Activated naive CD8-positive, alpha-beta T cell treated with anti-CD3 and anti-CD28 coated beads, Interleukin-2, amount 10 ng/mL, durations not matched to agents 7 days and 5 days (primary cell): ENCODE measurements at places on chromosomes 2 and 18. TPM values are rescaled to one million over a fixed set of nuclear protein-coding genes. Genes with fewer than 3 reads are reported as not detected.

- H3K27ac ChIP-seq: no peak overlapping the region
- H3K36me3 ChIP-seq: no peaks in the 10 kb centered on the region
- DNase-seq: no peak
- no peaks in the 10 kb centered on the region for H3K4me1 ChIP-seq
- no peak overlapping the region for H3K4me3 ChIP-seq
- no peaks in the 10 kb centered on the region for H3K27me3 ChIP-seq
These were observed 14.7 kb downstream of the LINC00305 start for GRCh38 chr18:64134044-64134747.

GRCh38 chr2:235595422-235596010, 101.7 kb downstream of the AGAP1 start:
- peak; percentile 51 for DNase-seq
- H3K4me1 ChIP-seq: no peaks in the 10 kb centered on the region

DNA sequence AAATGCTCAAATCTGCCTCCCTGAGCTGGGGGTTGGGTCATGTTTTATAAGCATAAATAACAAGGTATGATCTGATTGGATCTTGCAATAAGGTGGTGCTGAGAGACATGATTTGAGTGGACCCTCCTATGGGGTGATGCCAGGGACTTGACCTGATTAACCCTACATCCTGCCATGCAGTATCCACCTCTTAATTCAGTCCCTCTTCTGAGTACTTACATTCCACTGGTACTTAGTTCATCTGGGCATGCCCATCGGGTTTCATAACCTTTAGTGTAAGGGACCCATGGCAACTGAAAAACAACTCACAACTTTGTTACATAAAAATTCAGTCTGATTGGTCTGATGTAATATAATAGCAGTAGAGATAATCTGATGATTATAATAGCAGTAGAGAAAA, 397.9 kb upstream of the HNMT start:
- no peaks in the 10 kb centered on the region for H3K36me3 ChIP-seq
- H3K27ac ChIP-seq: no peak overlapping the region
- no peak overlapping the region for H3K4me3 ChIP-seq
- H3K4me1 ChIP-seq: no peaks in the 10 kb centered on the region

DNA sequence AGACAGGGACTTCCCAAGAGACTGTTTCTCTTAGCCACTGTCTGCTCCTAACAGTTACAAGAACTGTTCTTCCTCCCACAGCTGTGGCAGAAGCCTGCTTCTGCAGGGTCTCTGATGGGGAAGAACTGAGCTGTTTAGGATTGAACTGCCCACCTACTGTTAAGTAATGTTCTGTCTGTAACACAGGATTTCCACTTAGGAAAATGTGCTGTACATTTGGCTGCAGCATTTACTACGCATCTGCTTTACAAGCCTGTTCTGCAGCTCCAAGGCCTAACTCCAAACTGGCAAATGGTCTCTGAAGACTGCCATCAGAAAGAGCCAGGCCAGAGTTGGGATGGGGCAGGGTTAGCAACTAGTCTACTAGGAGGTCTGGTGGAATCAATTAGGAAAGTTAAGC, 87.8 kb upstream of the UPP2 start:
- no peaks in the 10 kb centered on the region for H3K36me3 ChIP-seq
- peaks cover 5% of the 10 kb centered on the region for H3K4me1 ChIP-seq
- no peak for DNase-seq

GRCh38 chr2:72235497-72236415, 88.1 kb upstream of the CYP26B1 start:
- H3K4me3 ChIP-seq: no peak overlapping the region
- DNase-seq: no peak
- H3K27ac ChIP-seq: no peak overlapping the region

DNA sequence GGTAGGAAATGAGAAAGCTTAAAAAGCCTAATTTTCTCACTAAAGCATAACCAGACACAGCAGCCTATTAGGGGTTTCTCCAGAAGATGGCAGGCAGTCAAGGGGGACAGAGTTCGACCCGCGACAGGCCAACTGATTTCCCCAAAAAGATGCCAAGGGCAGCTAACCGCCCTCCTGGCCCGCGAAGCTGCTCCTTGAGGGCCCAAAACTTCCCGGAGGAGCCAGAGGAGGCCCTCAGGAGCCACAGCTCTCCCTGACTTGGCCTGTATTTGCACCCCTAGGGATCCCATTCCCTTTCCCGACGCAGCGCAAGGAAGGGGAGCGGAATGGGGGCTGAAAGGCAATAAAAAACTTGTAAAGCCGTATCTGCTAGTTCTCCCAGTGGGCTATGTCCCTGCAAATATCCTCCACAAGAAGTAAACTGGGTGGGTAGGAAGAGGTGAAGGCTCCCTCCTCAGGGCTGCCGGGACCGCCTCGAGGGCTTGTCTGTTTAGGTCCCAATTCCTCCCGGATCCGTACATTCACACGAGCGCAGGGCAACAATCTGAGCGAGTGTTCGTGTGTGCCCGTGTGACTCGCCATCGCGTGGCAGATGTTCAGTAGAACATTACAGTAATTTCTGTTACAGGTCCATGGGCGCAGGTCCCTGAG, 756 bp upstream of the NAGK start:
- peaks cover 5% of the 10 kb centered on the region for H3K36me3 ChIP-seq
- peak overlapping the region; percentile 96 for H3K27ac ChIP-seq
- H3K4me3 ChIP-seq: peak overlapping the region; percentile 94
- peaks cover 35% of the 10 kb centered on the region for H3K4me1 ChIP-seq

GRCh38 chr2:136920652-136921333, 155.4 kb downstream of the THSD7B start:
- H3K4me3 ChIP-seq: no peak overlapping the region
- no peak overlapping the region for H3K27ac ChIP-seq
- no peaks in the 10 kb centered on the region for H3K36me3 ChIP-seq

DNA sequence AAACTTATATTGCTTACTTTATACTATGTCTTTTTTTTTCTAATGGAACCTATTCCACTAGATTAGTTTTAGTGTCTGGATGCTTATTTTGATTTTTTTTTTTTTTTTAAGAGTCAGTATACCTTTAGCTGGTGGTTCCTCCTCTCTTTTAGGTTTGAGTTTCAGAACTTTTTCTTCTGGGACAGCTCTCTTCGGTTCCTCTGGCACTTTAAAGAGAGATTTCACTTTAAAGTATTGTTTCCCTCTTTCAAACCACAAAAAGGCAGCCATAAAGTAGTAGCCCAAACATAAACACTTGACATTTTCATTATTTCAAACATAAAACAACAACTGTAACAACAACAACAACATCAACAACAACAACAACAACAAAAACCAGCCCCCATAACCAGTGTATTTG, 123.3 kb downstream of the TTN start:
- no peak overlapping the region for H3K27ac ChIP-seq
- H3K4me1 ChIP-seq: no peaks in the 10 kb centered on the region
- no peaks in the 10 kb centered on the region for H3K27me3 ChIP-seq
- H3K36me3 ChIP-seq: peaks cover 5% of the 10 kb centered on the region

DNA sequence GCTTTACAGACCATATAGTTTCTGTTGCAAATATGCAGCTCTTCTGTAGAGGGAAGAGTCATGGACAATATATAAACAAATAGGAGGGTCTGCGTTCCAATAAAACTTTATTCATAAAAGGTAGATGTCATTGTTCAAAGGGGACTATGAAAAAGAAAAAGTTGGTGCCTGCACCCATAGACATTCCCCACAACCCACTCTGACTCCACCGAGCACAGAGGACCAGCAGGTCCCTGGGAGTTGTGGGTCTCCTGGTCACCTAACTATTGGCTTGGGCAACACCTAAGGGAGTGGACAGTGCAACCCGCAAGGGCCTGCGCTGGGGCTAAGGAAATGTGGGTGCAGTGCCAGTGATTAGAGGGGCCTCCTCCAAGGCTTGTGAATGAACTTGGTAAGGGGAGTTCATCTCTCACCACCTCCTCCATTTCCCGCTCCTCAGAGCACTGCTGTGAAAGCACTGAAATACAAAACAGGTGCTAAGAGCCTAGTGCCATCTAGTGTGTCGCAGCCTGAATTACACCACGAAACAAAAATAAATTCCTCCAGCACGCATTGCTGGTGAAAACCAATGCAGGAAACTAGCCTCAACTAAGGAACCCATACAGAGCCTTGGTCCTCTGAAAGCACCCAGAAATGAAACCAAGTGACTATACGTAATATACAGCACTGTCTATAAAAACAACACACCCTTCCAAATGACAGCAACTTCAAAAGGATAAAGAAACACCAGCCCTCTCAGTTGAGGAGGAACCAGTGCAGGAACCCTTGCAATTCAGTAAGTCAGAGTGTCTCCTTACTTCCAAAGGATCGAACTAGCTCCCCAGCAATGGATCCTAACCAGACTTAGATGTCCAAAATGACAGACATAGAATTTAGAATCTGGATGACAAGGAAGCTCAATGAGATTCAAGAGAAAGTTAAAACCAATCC, 166.6 kb downstream of the RNF144A start:
- H3K4me3 ChIP-seq: no peak overlapping the region
- no peaks in the 10 kb centered on the region for H3K4me1 ChIP-seq
- no peak overlapping the region for H3K27ac ChIP-seq
- no peak for DNase-seq

GRCh38 chr2:236498369-236498768, 71.3 kb upstream of the ACKR3 start:
- peaks cover 2% of the 10 kb centered on the region for H3K36me3 ChIP-seq
- DNase-seq: no peak
- H3K27me3 ChIP-seq: peaks cover 6% of the 10 kb centered on the region
- H3K4me1 ChIP-seq: no peaks in the 10 kb centered on the region
- H3K27ac ChIP-seq: no peak overlapping the region

GRCh38 chr2:74317701-74318100, 25.5 kb downstream of the SLC4A5 start:
- no peaks in the 10 kb centered on the region for H3K36me3 ChIP-seq
- DNase-seq: no peak
- no peaks in the 10 kb centered on the region for H3K27me3 ChIP-seq
- H3K4me1 ChIP-seq: peaks cover 1% of the 10 kb centered on the region
- no peak overlapping the region for H3K4me3 ChIP-seq

DNA sequence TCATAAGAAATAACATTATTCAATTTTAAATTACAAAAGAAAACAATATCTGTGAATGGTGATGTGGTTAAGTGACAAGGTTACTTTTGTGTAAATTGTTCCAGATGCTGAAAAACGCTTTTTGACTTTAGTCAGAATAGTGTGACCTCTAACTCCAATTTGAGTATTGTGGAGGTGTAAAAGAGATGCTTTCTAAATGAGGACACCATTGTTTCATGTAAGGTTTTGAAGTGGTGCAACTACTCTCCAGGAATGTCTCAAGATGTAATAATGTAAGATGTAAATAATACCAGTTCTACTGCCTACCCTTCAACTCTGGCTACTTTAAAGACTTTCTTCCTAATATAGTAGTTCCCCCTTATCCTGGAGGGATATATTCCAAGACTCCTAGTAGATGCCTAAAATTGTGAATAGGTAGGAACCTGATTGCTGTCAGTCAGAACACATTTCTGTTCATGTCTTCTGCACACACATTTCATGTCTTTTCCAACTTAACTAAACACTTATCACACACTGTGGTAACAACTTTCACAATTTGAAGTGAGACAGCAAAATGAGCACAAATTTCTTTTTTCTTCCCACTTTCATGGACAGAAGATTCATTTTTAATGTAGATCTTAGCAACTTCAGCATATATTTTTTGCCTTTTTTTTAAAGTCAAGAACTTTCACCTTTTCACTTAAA, 39.1 kb upstream of the PPP1R1C start:
- no peak overlapping the region for H3K27ac ChIP-seq
- H3K27me3 ChIP-seq: peaks cover 33% of the 10 kb centered on the region
- H3K36me3 ChIP-seq: no peaks in the 10 kb centered on the region
- H3K4me1 ChIP-seq: no peaks in the 10 kb centered on the region
- no peak overlapping the region for H3K4me3 ChIP-seq
- no peak for DNase-seq

DNA sequence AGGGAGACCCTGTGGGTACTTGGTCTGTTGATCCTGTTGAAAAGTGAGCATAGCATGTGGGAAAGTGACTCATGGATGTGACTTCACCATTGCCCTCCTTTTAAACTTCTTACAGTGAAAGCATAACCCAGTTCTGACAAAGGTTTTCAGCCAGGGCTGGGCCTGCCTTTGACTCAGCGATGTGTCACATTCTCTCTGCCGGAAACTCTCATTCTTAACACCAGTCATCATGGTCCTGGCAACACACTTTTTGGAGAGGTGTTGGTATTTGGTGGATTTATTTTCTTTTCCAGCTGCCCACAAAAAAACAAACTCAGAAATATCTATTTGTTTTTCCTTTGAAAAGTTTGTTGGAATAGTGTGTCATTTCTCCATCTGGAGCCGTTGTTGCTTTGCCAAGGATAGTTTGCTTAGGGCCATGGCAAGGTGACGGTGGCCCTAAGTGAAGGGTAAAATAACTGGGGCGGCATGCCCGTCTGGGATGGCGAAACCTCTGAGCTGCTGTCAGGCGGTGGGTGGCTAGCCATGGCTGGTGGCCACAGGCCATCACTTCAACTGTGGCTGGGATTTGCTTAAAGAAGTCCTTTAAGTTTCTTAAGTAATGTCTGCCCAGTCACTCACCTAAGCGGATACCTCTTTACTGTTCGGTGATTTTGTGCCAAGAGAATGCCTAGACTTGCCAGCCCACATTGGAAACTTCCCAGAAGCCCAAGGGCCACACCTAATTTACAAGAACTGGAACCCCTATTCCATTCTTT, 123.3 kb downstream of the LTBP1 start:
- no peak overlapping the region for H3K27ac ChIP-seq
- no peaks in the 10 kb centered on the region for H3K4me1 ChIP-seq
- H3K36me3 ChIP-seq: no peaks in the 10 kb centered on the region
- H3K4me3 ChIP-seq: no peak overlapping the region
- H3K27me3 ChIP-seq: peaks cover 10% of the 10 kb centered on the region
- no peak for DNase-seq

DNA sequence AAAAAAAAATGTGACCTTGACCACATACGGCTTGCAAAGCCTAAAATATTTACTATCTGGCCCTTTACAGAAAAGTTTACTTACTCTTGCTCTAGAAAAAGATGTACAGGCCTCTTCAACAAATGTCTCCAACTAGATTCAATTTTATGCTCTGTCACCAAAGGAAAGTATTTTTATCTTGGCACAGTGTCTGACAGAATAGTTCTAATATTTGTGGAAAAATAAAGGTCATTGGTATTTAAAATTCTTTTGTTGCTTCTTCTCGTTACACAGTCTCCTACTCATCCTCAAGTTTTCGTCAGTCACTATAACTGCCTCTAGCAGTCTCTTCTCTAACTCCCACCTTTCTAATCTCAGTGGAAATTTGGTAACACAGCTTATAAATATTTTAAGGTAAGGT, 1.4 kb downstream of the RBKS start:
- no peak overlapping the region for H3K27ac ChIP-seq
- no peaks in the 10 kb centered on the region for H3K36me3 ChIP-seq
- no peak for DNase-seq
- H3K4me3 ChIP-seq: peak overlapping the region; percentile 25
- H3K4me1 ChIP-seq: peaks cover 30% of the 10 kb centered on the region

- H3K4me3 ChIP-seq: no peak overlapping the region
- H3K4me1 ChIP-seq: no peaks in the 10 kb centered on the region
- no peak for DNase-seq
- no peak overlapping the region for H3K27ac ChIP-seq
- no peaks in the 10 kb centered on the region for H3K36me3 ChIP-seq
These were observed 77.4 kb upstream of the ZCCHC2 start for GRCh38 chr18:62445386-62445917.

The FTCDNL1 gene
- total RNA-seq: 1.7 TPM

The GAREM1 gene
- not detected for total RNA-seq

The FSIP2 gene
- 0.36 TPM for total RNA-seq

The RTP5 gene
- total RNA-seq: 0.53 TPM

The ANKRD30B gene
- not detected for total RNA-seq

The SAG gene
- 0.45 TPM for total RNA-seq

The HAAO gene
- total RNA-seq: not detected

The BOD1L2 gene
- not detected for total RNA-seq

The PARD6G gene
- 1.0 TPM for total RNA-seq

The CENPA gene
- total RNA-seq: 34.4 TPM
